ACHN (cell line): ENCODE measurements at places on chromosomes 2 and 18.

DNA sequence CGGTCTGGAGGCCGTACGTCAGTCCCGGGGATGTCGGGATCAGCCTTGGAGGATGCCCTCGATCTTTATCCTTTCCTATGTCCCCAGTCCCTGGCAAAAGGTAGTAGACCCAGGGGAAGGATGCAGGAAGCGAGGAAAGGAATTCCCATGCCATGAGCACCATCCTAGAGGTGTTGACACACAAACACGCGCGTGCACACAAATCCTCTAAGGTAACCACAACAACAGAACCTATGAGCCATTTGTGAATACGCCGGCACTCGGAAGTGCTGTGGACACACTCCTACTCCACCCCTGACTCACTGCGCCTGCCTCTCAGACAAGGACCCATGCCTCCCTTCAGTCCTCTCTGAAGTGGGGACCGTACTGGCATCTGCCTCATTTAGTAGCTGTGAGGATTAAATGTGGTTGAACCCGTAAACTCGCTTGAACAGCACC is 11.3 kb upstream of the MLPH start:
- peak; percentile 77 for DNase-seq

DNA sequence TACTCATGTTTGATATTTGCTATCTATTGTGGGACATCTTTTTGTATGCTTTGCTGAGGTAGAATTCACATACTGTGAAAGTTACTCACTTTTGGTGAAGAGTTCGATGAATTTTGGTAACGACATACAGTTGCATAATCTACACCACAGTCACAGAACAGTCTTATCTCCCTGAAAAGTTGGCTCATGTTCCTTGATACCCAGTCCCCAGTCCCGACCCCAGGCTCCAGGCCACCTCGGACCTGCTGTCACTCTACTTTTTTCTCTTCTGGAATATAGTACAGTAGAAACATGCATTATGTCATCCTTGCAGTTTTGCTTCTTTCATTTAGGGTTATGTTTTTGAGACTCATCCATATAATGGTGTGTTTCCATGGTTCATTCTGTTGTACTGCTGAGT is 191.7 kb downstream of the FAM210A start:
- no peak for DNase-seq

GRCh38 chr2:119929537-119929936 is 83.3 kb upstream of the EPB41L5 start:
- DNase-seq: no peak

- no peak for DNase-seq
Observed at GRCh38 chr2:118309946-118310680, 221.8 kb downstream of the INSIG2 start.

DNA sequence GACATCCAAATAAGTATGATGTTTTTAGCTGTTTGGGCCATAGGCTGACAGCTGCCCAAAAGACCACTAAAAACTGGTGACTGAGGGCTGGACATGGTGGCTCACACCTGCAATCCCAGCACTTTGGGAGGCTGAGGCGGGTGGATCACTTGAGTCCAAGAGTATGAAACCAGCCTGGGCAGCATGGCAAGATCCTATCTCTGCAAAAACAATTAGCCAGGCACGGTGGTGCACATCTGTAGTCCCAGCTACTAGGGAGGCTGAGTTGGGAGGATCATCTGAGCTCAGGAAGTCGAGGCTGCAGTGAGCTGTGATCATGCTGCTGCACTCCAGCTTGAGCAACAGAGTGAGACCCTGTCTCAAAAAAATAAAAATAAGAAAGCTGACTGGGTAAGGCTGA is 511.5 kb upstream of the RAB6C start:
- no peak for DNase-seq

GRCh38 chr2:73291093-73291460 is 2.3 kb downstream of the EGR4 start:
- DNase-seq: peak; percentile 73

- no peak for DNase-seq
Observed at GRCh38 chr2:198311020-198311419, 506.6 kb downstream of the PLCL1 start.

DNA sequence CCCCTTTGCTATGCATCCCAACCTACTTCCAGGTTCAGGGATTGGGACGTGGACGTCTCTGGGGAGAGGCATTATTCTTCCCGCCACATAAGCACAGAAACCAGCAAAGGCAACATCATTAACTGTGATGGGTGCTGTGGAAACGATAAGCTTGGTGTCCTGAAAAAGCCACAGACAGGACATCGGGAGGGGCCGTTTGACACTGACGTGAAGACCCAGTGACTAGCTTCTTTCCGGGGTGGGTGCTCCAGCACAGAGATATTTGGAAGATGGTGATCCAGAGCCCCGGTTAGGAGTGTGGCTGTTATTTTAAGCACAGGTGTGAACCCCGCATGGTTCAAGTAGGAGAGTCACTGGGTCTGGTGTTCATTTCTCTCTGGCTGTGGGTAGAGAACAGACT is 163.8 kb upstream of the HDAC4 start:
- no peak for DNase-seq
